WTC11 (cell line): ENCODE measurements at places on chromosomes 12 and 14. TPM values are rescaled to one million over a fixed set of nuclear protein-coding genes. Genes with fewer than 3 reads are reported as not detected.

DNA sequence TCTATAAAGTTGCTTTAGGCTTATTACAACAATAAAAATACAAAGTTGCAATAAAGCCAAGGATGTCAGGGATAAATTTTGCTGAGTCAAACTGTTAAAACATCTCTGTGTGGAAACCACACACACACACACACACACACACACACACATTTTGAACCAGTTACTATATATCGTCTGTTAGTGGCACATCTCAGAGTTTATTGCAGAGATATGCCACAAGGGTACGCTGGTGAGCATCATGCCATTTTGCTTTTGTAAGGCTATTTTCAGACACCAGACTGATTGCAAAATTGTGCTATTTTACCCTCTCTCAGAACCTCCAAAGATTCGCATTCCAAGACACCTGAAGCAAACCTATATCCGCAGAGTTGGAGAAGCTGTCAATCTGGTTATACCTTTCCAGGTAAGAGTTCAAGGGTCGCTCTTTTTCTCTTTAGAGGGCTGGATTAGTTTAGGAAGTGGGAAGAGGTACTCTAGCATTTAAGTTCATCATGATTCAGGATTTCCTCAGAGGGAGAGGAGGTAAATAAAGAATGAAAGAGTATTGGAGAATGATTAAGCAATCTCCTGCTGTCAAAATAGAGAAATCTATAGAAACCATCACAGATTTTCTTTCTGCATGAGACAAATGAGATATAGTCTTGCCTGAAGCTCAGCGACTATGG, 27.3 kb upstream of the CHPT1 start:
- DNase-seq: peak; percentile 28

DNA sequence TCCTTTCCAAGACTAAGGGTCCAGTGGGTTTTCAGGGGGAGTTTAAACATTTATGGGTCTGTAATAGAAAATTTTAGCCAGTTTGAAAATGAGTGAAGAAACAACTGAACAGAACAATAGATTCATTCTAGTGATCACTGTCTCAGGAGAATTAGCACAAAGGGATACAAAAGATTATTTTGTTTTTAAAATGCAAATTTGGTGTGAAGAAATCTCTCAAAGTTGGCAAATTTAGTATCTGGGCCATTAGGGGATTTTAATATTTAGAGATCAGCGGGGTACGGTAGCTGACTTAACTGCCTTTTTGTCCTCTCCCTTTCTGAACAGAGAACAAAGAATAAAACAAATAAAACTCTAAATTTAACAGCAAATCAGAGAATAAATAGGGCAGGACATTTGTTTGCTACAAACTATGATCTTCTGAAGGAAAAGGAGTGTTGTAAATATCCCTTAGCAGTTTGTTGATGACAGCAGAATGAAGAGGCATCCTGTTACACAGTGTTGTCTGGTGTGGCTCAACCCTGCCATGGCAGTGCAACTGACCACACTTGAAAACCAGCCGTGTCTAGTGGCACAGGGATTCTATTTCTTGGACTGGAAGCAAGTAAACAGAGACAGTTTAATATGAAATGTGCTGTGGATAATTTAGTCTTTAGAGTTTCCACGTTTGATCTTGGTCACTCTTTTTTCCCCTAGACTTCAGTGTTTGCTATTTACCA, 46.3 kb upstream of the LRTM2 start:
- no peak for DNase-seq

GRCh38 chr12:108620236-108620879, 13.3 kb downstream of the SELPLG start:
- no peak for DNase-seq

GRCh38 chr12:129328235-129328634, 475.0 kb downstream of the GLT1D1 start:
- DNase-seq: no peak

- peak; percentile 29 for DNase-seq
Measured at GRCh38 chr12:109461846-109462756, 15.0 kb downstream of the KCTD10 start.

- no peak for DNase-seq
Measured at GRCh38 chr12:70330158-70330557, 35.9 kb upstream of the KCNMB4 start.

The SLC39A2 gene
- total RNA-seq: 0.14 TPM in 1 of 3 replicates, not detected in the others

The KRT2 gene
- not detected in 3 replicates for total RNA-seq

The MGP gene
- 0.32 to 0.96 TPM (median 0.66 TPM) in 3 replicates for total RNA-seq

The RPS29 gene
- total RNA-seq: 2,168 to 2,393 TPM (median 2,330 TPM) in 3 replicates

The FAM90A1 gene
- 0.35 to 0.44 TPM (median 0.39 TPM) in 3 replicates for total RNA-seq

The APOF gene
- total RNA-seq: 0.11 TPM in 1 of 3 replicates, not detected in the others
